SK-N-SH (cell line): ENCODE measurements at places on chromosomes 5 and 9.

- DNase-seq, result no peak
These were observed 13.4 kb downstream of the PCSK5 start for GRCh38 chr9:75903785-75904360.

DNA sequence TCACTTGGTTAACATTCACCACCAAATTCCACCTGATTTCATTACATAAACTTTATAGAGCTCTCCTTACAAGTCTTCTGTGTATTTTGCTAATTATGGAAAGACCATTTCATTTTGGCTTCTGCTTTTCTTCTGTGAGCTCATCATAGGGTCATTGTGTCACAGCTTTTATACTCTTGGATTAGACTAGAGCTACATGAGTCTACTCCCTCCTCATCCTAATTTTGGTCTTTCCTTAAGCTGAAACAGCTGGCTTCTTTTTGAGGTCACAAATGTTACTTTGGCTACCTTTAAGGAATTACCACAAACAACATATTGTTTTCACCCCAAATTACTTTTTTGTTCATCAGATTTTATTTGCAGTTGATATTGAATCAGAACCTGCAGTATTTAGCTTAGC is 103.0 kb downstream of the NPR3 start:
- DNase-seq, result no peak

DNA sequence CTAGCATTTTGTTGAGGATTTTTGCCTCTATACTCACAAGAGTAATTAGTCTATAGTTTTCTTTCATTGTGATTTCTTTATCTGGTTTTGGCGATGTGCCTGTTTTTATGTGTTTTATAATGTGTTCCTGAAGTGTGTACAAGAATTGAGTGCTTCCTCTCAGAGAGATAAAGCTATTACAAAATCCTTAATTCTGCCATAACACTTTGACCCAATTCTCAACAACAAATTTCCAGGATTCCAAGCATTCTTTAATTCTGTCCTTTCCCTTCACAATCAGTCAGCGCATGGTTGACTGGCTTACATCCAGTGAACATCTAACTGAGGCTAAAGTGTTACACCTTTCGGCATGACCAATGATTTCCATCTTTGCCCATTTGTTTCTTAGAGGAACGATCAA is 282.9 kb upstream of the MVB12B start:
- DNase-seq, result no peak

DNA sequence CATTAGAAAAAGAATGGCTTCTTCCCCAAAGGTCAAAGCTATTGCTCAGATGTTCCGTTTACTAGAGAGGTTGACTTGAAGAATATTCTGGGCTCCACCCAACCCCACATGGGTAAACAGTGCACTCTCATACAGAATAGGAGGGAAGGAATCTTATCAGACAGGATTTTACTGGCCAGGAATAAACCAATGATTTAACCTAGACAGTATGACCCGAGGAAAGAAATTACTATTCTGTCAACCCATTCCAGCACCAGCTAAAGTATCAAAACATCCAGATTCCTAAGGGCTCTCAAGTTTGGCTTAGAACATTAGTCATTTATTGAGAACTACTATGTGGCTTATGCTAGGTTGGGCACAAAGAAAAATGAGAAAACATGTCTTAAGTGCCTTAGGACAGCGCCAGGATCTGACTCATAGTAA is 493.6 kb upstream of the KLF4 start:
- no peak for DNase-seq

- no peak for DNase-seq
These were observed 1.6 kb downstream of the RNF183 start for GRCh38 chr9:113301548-113301947.

GRCh38 chr5:174371600-174372094 is 326.1 kb downstream of the NSG2 start:
- peak; percentile 28 for DNase-seq

GRCh38 chr5:83055166-83055565 is 22.0 kb downstream of the TMEM167A start:
- DNase-seq, result no peak

DNA sequence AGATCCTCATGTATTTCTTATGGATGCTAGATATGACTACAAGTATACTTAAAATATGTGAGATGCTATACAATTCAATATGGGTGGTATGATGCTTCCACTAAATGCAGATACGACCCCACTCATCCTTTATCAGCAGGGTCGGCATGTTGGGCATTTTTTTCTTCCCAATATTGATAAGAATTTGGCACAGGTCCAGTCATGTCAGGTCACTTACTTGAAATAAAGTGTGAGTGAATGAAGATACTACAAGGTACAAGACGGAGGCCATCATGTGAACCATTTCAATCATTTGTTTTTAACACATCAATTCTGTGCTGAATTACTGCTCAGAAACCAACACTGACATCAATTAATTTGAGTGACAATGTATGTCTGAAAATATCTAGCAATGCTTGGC is 146.9 kb upstream of the GNA14 start:
- DNase-seq, result no peak

DNA sequence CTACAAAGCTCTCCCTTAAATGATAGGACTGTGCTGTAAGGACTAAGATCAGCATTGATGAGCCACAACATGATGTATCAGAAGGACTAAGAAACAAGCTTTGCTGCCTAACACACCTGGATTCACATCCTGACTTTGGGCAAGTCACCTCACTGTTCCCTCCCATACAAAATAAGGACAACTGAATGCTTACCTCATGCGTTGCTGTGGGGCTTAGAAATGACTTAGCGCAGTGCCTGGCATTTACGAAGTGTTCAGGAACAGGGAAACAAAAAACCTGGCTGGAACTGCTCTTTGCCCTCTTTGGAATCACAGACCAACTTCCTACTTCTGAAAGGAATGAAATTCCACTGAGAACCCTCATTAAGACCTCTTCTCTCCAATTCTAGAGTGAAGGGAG is 113.7 kb downstream of the BAAT start:
- DNase-seq, result no peak

GRCh38 chr5:73763300-73764032 is 137.5 kb downstream of the ARHGEF28 start:
- no peak for DNase-seq

GRCh38 chr5:88660264-88660946 is 222.6 kb downstream of the MEF2C start:
- DNase-seq, result no peak

- DNase-seq, result no peak
These were observed 153.3 kb upstream of the KCNN2 start for GRCh38 chr5:114208588-114208987.

DNA sequence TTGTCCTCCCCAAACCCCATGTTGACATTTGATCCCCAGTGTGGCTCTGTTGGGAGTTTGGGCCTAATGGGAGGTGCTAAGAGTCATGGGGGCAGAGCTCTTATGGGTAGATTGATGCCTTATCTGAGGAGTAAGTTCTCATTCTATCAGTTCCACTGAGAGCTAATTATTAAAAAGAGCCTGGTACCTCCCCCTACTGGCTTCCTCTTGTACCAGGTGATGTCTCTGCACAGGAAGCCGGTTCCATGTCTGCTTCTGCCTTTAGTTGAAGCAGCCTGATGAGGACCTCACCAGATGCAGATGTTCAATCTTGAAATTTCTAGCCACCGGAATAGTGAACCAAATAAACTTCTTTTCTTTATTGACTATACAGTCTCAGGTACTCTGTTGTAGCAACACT is 10.8 kb downstream of the GABRB2 start:
- no peak for DNase-seq

DNA sequence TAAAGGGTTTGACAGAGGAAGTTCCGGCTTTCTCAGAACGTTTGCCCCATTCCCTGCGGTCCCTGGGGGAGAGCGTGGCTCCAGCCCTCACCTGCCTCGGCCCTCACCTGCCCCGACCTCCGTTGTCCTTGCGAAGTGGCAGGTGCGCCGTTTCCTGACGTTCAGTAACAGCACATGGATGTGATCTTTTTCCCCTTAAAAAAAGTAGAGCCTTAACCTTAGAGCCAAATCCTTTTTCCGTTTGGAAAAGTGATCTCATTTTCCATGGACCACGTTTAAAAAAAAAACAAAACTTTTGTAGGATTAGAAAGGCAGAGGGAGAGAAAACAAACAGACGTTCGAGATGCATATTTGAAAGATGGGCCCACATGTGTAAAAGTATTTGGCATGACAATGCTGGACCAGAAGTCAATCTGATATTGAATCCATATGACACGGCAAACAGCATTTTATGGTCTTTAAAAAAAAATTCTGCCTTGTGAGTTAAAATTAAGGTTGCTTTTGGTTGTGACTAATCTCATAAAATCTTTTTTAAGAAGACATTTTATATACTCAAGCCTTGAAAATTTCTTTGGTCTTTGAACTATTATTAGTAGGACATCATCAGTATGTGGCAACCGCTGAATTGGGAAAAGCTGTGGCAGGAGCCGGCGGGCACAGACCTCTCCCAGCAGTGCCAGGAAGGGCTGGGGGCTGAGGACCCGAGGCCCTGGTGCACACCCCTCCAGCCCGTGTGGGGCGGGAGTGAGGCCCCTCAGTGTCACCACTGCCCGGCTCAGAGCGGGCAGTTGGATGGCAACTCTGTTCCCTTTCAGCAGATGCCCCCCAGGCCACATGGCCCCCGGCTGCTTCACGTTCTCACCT is 42.5 kb upstream of the EXOC3 start:
- DNase-seq, result peak; percentile 2

- peak; percentile 46 for DNase-seq
These were observed 87.6 kb downstream of the ERP44 start for GRCh38 chr9:100011062-100011681.

- DNase-seq, result no peak
These were observed 40.7 kb downstream of the CNTRL start for GRCh38 chr9:121115466-121115865.

GRCh38 chr9:26263478-26263877 is 585.2 kb upstream of the TUSC1 start:
- DNase-seq, result no peak

- no peak for DNase-seq
These were observed 93.5 kb downstream of the PLPP1 start for GRCh38 chr5:55441107-55441771.

GRCh38 chr5:179872828-179873575 is 14.4 kb upstream of the MRNIP start:
- peak; percentile 11 for DNase-seq

- no peak for DNase-seq
These were observed at the start of gene HEMGN for GRCh38 chr9:97938081-97938644. HEMGN (minus strand) TSS chr9:97938172; CDS start chr9:97938136, 36 bp downstream.

DNA sequence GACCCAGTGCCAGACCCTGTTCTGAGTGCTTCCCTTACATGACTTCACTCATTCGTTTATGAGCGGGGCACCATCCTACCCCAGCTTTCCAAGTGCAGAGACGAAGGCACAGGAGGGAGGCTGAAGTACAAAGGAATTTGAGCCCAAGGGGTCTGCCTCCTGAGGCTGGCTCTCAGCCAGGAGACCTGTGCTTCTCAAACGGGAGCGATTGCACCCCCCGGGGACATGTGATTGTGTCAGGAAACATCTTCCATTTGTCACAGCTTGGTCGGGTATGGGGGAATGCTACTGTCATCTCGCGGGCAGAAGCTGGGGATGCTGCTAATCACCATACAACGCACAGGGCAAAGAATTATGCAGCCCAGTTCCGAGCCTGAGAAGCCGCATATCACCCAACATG is 23.9 kb downstream of the ADCY2 start:
- DNase-seq, result no peak

DNA sequence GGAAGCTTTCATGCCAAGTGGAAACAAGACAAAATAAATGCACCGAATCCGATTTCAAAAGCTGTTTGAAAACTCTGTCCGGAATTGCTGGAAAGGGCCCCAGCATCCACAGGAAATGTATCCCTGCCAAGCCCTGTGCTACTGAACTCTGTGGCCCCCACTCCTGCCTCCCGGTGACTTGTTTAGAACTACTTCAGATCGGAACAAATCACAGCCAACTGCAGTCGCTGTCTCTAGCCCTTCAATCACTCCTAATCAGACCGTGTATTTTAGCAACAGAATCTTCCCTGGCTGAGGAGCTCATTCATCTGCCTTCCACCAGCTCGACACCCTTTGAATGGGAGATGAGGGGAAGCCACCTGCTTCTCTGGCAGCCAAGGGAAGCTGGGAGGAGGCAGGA is 94.1 kb downstream of the KCNIP1 start:
- DNase-seq, result no peak

DNA sequence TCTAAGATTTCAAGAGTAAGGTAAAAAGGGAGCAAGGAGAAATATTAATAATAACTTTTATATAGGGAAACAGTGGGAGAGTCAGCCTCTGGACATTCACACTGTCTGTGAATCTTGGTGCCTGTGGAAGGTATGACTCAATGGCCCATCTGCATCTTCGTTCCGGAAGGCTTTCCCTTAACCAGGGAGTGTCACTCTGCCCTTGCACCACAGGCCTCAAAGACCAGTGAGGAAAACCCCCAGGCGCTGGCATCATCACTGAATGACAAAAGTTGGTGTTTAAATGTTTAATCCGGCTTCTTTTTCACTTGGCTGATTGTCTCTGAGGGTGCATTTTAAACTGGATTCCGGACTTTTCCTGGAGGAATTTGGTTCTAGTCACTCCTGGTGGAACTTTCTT is 522.4 kb upstream of the TLE4 start:
- DNase-seq, result no peak

- DNase-seq, result no peak
These were observed 71.4 kb downstream of the OTULIN start for GRCh38 chr5:14735944-14736343.

DNA sequence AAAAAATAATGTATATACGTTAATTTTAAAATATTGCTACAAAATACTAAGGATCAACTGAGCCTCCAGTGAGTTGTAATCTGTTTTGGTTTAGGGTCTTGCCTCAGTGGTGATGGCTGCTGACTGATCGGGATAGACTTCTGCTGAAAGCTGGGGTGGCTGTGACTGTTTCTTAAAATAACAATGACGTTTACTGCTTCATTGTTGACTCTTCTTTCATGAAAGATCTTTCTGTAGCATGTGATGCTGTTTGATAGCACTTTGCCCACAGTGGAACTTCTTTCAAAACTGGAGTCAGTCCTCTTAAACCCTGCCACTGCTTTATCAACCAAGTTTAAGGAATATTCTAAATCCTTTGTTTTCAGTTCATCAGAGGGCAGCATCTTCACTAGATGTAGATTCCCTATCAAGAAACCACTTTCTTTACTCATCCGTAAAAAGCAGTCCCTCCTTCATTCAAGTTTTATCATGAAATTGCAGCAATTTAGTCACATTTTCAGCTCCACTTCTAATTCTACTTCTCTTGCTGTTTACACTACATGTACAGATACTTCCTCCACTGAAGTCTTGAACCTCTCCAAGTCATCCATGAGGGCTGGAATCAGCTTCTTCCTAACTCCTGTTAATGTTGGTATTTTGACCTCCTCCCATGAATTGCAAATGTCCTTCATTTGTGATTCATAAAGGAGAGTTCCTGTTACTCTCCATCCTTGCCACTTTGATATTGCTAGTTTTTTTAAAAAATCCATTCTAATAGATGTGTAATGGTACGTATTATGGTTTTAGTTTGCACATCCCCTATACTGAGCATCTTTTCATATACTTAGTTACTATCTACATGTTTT is 41.5 kb upstream of the PTPDC1 start:
- DNase-seq, result no peak

DNA sequence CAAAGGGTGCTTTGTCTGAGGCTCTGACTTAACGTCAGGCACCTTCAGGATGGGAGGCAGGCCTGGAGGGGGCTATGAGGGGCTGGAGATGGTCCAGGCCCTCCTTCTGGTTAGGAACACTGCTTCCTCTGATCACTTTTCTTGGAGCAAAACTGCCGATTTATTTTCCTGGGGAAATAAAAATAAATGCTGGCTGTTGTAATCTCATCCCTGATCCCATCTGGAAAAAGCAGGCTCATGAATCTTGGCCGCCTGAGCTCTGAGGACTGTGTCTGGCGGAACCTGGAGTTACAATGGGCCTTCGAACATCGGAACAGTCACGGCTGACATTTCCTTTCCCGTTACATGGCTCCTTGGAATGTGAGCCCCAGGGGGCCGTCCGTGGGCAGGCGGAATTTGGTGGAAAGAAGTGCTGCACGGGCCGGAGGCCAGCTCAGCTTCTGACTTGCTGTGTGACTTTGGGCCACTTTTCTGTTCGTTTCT is 157.8 kb downstream of the RGS3 start:
- no peak for DNase-seq
